ENCODE measurements at places on chromosomes 2 and 18.

DNA sequence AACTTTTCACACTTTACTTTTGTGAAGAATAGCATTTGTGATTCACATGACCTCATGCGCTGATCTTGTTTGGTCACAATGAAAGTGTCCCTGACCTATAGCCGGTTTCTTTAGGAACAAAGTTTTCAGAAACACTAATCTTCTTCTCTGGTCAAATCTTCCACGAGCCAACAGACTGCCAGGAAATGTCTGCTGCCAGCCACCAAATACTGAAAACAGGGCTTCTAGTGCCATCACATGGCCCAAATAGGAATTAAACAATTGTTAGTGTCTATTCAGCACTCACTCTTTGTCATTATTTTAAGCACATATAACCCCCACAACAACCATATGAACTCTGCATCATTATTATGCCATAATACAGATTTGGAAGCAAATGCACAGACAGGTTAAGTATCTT is 286.5 kb upstream of the SYT4 start:
- DNase-seq, result no peak

GRCh38 chr2:6885551-6885950 is 8.0 kb downstream of the RSAD2 start:
- DNase-seq, result no peak

GRCh38 chr2:135130751-135131150 is 78.7 kb downstream of the RAB3GAP1 start:
- no peak for DNase-seq

- DNase-seq, result no peak
Measured at GRCh38 chr18:78792736-78793135, 186.9 kb upstream of the SALL3 start.

DNA sequence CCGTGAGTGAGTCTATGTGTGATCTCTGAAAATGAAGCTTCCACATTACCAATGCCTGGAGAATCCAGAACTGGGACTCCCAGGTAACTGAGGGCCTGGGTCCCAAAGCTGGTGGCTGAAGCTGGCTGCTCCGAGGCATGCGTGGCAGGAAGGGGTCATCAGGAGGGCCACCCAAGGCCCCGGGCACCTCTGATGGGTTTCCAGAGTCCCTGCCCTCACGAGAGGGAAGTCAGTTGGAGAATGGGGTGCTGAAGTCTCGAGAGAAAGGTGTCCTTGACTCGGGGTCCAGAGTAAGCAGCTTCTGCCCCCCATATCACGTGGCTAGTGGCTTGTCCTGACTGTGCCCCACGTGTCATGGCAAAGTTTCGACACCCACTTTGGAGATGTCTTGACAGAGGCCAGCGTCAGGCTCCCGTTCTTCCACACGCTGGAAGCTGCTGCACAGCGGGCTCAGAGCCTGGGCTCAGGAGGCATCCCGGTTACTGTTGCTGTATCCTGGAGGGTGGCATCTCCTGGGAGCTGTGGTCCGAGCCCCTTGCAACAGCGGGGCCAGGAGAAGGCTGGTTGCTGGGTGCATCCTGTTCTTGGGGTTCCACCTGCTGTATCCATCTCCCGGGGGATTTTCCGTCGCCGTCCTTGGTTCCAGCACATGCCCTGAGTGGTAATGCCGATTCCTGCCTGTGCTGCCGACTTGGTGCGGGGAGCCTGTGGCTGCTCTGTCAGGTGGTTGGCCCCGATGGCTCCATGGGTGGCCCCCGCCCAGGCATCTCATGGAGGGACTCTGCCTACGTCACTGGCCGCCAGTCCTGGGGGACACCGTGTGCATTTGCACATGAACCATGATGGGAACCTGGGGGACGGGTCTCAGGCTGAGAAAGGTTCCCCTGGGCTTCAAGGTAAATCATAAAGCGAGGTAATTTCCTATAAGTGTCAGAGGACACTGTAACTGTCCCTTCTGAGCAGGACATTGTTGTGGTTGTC is 183.3 kb upstream of the HDAC4 start:
- DNase-seq, result no peak

DNA sequence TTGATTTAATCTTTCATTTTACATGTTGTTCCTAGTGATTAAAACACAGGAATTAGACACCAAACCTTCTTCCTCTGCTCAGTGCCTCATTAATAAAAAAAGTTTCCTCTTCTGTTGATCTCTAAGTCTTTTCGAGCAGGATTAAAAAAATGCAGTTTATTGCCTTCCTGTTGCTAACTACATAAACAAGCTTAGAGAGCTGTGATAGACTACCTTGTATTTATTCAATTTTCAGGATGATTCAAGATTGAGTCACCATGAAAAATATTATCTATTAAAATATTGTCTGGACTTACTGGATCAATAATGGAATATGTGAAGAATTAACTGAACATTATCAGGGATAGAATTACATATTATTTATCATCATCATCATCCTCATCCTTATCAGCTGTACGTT is 1089.6 kb upstream of the CNTNAP5 start:
- DNase-seq, result no peak

DNA sequence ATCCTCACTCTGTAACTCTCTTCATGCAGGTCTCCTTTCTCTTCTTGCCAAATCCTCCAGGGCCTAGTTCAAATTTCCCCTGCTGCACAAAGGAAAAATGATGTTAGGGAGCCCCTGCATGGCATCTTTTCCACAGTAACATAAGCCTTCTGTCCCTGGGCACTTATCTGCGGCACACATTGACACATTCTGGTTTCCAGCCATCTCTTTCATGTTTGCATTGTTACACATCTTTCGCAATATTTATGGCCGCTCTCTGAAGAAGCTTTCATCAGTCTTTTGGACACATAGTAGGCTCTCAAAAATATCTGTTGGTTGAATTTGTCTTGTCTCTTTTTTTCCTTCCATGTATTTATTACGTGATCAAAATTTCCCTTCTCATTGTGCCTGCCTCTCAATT is 1806.1 kb upstream of the PIK3C3 start:
- no peak for DNase-seq

DNA sequence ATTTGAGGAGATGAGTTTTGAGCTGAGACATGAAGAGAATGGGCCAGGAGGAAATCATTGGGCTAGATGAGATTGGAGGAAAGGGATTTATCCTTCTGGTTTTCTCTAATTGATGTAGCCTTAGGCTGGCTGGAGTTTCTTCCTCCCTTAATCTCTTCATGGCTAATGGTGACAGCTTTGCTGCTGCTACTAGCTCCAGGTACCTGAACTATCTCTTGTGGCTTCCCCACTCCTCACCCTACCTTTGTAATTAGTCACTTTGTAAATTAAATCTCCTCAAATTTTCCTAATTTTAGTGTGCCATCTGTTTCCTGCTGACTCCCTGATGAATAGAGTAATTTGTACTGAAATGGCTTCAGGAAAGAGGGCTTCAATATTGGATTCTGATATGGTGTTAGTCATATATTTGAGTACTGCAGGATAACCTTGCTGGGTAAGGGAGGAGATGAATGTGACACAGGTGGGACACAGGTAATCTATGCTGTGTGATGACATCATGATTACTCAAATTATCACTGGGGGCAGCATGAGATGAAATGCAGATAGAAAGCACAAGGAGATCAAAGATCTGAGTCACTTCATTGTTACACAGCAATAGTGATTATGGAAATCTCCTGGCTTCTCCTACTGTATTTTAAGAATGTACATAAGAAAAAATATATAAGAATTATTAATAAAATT is 1134.1 kb upstream of the DDX18 start:
- no peak for DNase-seq

GRCh38 chr2:106596844-106597243 is 109.7 kb downstream of the CD8B2 start:
- DNase-seq, result no peak

GRCh38 chr2:187528042-187528441 is 26.2 kb downstream of the TFPI start:
- DNase-seq, result no peak

- DNase-seq, result no peak
Measured at GRCh38 chr2:197086500-197086899, 160.0 kb upstream of the PGAP1 start.

Measured in activated CD8-positive, alpha-beta T cell treated with anti-CD3 and anti-CD28 coated beads, Interleukin-2, amount 10 ng/mL, durations not matched to agents 7 days and 5 days (primary cell).